Motor neuron (in vitro differentiated cells): ENCODE measurements at places on chromosomes 13 and 19.
A peak's percentile ranks its signal among the peaks of the same experiment; 100 is the strongest.

DNA sequence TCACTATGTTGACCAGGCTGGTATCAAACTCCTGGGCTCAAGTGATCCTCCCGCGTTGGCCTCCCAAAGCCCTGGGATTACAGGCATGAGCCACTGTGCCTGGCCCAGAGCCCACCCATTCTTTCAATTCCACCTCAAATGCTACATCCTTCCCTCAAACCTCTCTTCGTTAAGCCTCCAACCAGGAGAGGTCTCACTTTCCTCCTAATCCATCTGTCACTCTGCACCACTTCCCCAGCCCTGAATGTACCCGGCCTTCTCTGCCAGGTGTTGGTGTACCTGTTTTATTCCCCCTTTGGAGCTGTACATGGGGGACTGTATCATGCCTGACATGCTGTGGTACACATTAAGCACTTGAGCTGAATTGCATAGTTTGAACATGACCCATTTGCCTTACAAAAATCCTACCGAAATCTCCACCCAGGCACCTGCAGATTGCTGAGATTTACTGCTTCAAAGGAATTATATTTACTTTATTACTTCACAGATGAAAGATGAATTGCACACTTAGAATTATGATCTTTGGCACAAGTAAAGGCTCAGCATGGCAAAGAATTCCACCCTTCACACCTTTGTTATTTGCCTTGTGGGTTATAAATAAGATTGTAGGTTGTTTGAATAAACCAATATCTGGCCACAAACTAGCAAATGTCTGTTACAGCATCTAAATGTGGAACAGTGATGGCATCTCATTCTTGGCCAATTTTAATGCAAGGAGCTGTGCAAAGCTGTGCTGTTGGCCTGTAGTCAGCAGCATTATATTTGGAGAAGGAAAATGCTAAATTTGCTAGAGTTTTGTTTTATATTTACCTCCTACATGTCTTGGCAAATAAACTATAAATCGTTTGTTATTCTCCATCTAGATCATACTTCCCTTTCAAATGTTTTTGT is 15.6 kb upstream of the WASF3 start:
- no peak for ATAC-seq

DNA sequence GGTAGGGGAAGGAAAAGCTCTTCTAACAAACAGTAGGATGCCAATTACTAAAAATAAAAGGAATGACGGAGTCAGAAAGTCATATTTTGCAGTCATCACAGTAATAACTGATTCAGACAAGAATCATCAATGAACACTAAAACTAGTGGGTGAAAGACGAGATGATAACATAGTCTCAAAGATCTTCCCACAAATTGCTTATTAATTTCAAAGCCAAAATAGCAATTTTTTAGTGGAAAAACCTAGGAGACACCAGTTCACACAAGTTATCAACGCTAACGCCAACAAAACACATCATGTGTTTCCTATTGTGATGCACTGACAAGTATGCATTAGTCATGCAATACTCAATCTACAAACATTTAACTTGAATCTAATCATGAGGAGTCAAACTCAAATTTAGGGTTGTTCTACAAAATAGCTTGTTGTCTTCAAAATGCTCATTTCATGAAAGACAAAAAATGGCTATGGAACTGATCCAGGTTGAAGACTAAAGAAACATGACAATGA is 18.6 kb downstream of the ZNF233 start:
- no peak for ATAC-seq

- peak; percentile 27 for ATAC-seq
Observed at GRCh38 chr13:59837101-59837500, 326.6 kb downstream of the DIAPH3 start.

DNA sequence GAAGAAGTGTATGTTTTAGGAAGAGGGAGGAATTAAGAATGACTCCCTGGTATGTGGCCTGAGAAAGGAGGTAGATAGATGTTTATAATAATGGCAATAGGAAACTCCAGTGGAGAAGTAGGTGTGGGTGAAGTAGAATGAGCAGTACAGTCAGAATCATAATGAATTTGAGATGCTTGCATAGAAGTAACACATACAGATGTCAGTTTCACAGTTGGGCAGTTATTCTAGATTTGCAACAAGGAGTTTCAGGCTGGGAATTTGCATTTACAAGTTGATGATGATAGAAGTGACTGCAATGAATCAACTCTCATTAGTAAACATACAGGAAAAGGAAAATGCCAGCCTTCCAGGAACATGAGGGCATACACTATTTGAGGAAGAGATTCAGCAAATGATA is 149.0 kb downstream of the SLITRK1 start:
- ATAC-seq, result no peak

- no peak for ATAC-seq
Observed at GRCh38 chr13:24080134-24080533, 80.4 kb upstream of the SPATA13 start.

GRCh38 chr19:16467581-16467980 is 4.2 kb downstream of the EPS15L1 start:
- ATAC-seq, result no peak

DNA sequence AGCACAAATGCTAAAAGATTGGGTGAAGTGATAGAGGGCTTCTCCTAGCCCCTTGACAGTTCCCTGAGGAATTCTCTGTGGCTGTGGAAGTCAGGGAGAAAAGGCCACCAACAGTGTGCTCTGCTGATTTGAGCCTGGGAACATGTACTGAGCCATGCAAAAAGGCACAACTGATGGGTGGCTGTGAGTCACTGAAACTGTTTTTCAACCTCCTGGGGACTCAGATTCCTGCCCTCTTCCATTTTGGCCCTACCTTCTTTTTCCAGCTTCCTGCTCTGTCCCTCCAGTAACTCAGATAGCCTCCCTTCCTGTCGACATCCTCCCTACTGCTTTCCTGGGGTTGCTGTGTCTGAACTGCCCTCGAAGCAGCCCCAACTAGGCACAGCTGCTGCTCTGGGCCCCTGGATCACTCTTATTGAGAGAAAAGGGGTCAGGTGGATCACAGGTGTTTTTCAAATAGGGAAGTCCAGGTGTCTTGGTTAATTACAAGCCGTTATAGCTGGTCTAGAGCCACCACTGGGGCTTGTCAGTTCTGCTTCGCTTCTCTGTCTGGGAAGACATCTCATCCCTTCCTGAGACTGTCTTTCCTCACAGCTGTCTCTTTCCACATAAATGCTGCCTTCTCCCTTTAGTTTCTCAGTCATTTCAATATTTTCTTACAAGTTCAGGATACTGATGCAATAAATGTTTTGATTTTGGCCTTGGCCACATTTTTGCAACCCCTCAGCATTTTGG is 13.7 kb downstream of the FAM124A start:
- ATAC-seq, result no peak

DNA sequence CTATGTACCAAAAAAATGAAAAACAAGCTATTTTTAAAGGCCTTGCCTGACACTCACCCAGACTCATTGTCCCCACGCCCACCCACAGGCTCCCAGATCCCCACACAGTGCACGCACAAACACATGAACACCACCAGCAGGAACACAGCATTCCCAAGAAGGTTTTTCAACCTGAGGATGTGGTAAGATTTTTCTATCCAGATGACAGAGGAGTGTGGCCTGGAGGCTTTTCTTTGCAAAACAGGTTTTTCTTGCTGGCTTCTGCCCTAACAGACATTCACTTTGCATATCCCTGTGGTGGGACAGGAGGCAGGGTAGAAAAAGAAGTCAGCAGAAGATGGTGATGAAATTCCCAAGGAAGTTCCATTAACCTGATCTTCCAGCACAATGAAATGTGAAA is 97.8 kb downstream of the KLF12 start:
- ATAC-seq, result no peak

- no peak for ATAC-seq
Observed at GRCh38 chr13:45747071-45747470, 45.0 kb downstream of the CBY2 start.

GRCh38 chr13:77390391-77390790 is 63.5 kb upstream of the MYCBP2 start:
- ATAC-seq, result peak; percentile 83

DNA sequence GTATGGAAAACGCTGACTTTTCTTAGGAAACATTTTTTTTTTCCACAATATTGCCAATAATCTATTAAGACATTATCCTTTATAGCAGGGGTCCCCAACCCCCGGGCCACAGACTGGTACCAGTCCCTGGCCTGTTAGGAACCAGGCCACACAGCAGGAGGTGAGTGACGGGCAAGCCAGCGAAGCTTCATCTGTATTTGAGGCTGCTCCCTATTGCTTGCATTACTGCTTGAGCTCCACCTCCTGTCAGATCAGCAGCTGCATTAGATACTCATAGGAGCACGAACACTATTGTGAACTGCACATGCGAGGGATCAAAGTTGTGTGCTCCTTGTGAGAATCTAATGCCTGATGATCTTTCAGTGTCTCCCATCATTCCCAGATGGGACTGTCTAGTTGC is 793.7 kb downstream of the SLITRK5 start:
- no peak for ATAC-seq

GRCh38 chr19:30076751-30077670 is 135.0 kb downstream of the URI1 start:
- ATAC-seq, result no peak

GRCh38 chr19:45439569-45440258 is 16.0 kb upstream of the ERCC1 start:
- peak; percentile 72 for ATAC-seq

DNA sequence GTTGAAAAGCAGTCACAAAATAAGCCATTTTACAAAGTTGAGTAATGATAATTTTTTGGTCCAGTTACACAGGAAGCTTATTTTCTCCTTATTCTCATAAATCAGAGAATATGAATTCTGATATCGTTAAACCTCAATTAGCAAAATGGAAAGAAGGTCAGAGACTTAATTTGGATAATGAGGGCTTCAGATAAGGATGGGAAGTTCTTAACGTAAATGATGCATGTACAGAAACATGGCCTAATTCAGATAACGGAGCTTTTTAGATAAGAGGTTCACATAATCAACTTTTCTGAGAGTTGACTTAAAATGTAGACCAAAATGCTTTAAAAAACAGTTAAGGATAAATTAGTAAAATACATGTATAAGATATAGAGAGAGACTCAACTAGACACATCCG is 746.3 kb upstream of the SLC10A2 start:
- ATAC-seq, result no peak

GRCh38 chr13:21075011-21075378 is 13.6 kb upstream of the LATS2 start:
- ATAC-seq, result no peak

DNA sequence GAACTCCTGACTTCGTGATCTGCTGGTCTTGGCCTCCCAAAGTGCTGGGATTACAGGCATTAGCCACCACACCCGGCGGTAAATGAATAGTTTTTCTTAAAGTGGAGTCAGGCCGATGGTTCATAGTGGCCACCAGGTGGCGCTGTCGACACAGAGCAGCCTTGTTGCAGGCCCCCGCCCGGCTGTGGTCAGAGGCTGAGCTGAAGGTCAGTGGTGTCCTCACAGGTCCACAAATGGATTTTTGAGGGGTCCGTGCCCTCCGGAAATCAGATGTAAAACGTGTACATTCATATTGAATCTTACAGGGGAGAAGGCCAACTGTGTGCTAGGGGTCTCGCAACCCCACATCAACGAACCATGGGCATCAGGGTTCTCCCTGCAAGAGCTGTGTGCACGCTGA is 13.4 kb upstream of the WDR18 start:
- peak; percentile 39 for ATAC-seq

- no peak for ATAC-seq
Observed at GRCh38 chr13:37306778-37307544, 201.5 kb upstream of the CSNK1A1L start.

DNA sequence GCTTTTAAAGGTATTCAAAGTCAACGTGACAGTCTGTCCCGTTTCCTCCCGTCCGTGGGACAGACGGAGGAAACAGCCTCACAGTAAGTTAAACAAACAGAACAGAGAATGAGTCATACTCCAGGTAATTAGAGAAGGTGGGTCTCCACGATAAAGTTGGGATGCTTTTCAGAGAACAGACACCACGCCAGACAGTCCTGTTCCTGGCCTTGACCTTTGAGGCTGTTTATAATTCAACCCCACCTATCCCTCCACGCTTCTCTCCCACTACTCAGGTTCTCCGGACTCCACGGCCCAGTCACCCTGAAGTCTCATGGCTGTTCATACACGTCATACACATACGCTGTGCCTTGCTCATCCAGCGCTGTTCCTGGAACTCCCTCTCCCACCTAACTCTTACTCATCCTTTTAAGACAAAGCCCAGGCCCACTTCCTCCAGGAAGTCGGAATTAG is 42.5 kb downstream of the ARHGEF18 start:
- no peak for ATAC-seq

GRCh38 chr19:558770-559439 is 13.5 kb upstream of the BSG start:
- ATAC-seq, result peak; percentile 46

- ATAC-seq, result no peak
Observed at GRCh38 chr13:106415442-106415841, 120.0 kb downstream of the EFNB2 start.

DNA sequence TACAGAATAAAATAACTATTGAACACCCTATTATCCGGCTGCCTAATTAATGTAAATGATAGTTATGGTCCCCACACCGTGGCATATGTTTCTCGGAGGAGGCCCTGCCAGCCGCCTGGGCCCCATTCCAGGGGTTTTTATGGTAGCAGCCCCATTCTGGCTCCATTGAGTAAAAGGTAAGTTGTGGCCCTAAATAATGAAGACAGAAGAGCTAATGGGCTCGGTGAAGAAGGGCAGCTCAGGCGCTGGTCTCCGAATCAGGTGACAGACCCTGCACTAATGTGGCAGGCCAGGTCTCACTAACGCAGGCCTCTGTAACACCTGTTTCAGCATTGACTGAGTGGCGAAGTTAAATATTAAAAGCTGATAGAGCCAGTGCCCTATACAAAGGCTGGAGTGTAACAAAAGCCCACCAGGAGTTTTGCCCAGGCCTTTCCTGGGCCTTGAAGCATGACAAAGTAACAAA is 19.1 kb downstream of the POP4 start:
- ATAC-seq, result no peak

- ATAC-seq, result peak; percentile 79
Observed at GRCh38 chr19:28980236-28980868, 232.6 kb downstream of the UQCRFS1 start.

- ATAC-seq, result peak; percentile 44
Observed at GRCh38 chr13:109156181-109156935, 526.9 kb downstream of the MYO16 start.

- ATAC-seq, result no peak
Observed at GRCh38 chr13:108360139-108360538, 90.6 kb downstream of the TNFSF13B start.

DNA sequence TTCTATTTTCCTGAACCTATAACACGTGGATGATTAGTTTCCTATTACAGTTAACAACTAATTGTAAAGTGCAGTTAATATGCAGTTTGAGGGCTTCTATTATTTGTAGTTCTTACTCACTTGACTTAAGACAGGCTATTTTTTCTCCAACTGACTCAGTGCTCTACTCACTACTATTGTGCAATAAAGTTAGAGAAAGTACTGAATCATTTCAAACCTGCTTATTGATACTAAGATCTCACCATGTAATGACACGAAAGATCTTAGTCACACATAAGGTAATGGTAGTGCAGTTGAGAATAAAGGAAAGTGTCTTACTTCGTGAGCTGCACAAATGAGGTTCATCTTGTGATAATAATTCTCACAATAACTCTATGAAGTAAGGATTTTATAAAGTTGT is 22.8 kb upstream of the ITM2B start:
- ATAC-seq, result no peak

GRCh38 chr13:105641121-105641520 is 894.3 kb downstream of the EFNB2 start:
- no peak for ATAC-seq
